Activated T-cell treated with anti-CD3 and anti-CD28 coated beads, Interleukin-2, amount 50 U/mL, for 72 hours (primary cell): ENCODE measurements at places on chromosomes 13 and 19. TPM values are rescaled to one million over a fixed set of nuclear protein-coding genes. Genes with fewer than 3 reads are reported as not detected.

DNA sequence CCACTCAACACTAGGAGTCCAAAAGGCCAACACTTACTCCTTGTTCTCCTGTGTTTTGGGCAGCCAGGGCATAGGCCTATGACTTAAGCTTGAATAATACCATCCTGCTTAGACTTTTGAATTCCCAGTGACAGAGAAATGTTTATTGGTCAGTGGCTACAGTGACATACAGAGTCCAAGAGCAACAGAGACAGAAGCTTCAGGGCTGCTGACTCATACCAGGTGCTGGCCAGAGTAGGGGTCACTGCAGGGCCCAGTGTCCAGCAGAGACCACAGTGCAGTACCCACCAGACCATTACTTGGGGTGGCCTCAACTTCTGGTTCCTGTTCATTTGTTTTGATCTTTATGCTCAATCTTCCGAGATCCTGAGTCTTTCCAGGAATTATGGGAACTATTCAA lies 6.0 kb upstream of the FREM2 start:
- no peak overlapping the region for H3K4me3 ChIP-seq
- H3K27me3 ChIP-seq, result peaks cover 5% of the 10 kb centered on the region
- H3K4me1 ChIP-seq, result no peaks in the 10 kb centered on the region

DNA sequence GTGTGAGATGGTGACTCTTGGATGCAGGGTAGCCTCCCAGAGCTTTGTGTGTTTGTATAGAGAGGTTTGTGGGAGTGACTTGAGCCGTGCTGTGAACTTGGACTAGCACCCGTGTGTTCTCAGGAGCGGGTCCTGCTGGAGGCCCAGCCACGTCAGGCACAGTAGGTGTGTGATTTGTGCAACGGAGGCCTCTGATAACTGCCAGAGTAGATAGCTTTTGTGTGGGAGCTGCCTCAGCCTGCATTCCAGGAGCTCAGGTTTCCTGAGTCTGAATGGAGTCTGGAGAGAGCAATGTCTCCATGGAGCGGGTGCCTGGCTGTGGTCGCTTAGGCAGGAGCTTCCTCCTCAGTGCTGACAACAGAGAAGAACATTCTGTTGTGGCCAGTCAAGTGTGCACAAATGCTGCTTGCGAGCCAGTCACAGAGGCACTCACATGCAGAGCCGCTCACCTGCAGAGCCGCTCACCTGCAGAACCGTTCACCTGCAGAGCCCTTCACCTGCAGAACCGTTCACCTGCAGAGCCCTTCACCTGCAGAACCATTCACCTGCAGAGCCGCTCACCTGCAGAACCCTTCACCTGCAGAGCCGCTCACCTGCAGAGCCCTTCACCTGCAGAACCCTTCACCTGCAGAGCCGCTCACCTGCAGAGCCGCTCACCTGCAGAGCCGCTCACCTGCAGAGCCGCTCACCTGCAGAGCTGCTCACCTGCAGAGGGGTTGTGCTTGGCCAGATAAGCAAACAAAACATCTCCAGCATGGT lies 32.6 kb downstream of the TFDP1 start:
- no peak overlapping the region for H3K4me3 ChIP-seq
- no peak for DNase-seq
- H3K4me1 ChIP-seq, result no peaks in the 10 kb centered on the region
- no peak overlapping the region for H3K27ac ChIP-seq

DNA sequence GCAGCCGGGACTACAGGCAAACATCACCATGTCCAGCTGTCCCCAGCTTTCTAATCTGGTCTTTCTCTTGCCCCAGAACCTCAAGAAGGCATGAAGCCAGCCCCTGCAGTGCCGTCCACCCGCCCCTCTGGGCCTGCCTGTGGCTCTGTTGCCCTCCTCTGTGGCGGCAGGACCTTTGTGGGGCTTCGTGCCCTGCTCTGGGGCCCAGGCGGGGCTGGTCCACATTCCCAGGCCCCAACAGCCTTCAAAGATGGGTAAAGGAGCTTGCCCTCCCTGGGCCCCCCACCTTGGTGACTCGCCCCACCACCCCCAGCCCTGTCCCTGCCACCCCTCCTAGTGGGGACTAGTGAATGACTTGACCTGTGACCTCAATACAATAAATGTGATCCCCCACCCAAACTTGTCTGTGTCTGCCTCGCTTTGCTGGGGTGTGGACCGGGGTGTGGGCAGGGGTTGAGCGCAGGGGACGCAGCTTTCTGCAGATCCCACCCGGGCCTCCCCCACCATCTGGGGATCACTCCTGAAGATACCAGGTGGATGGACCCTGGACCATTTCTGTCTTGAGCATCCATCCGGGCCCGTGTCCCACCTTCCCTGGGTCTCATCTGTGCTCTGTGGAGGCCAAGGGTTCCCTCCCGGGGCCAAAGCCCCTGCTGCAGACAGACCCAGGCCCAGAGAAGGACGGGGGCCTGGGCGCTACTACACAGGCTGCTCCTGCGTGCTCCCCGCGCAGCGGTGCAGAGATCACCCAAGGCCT lies 15.3 kb downstream of the PRKCSH start:
- no peaks in the 10 kb centered on the region for H3K4me1 ChIP-seq
- H3K27me3 ChIP-seq, result no peaks in the 10 kb centered on the region
- no peak overlapping the region for H3K27ac ChIP-seq
- H3K36me3 ChIP-seq, result no peaks in the 10 kb centered on the region
- DNase-seq, result no peak
- no peak overlapping the region for H3K4me3 ChIP-seq

GRCh38 chr19:11130824-11131455 lies 24.6 kb downstream of the SPC24 start:
- DNase-seq, result peak; percentile 72
- H3K4me3 ChIP-seq, result no peak overlapping the region
- H3K27me3 ChIP-seq, result no peaks in the 10 kb centered on the region
- H3K4me1 ChIP-seq, result no peaks in the 10 kb centered on the region

DNA sequence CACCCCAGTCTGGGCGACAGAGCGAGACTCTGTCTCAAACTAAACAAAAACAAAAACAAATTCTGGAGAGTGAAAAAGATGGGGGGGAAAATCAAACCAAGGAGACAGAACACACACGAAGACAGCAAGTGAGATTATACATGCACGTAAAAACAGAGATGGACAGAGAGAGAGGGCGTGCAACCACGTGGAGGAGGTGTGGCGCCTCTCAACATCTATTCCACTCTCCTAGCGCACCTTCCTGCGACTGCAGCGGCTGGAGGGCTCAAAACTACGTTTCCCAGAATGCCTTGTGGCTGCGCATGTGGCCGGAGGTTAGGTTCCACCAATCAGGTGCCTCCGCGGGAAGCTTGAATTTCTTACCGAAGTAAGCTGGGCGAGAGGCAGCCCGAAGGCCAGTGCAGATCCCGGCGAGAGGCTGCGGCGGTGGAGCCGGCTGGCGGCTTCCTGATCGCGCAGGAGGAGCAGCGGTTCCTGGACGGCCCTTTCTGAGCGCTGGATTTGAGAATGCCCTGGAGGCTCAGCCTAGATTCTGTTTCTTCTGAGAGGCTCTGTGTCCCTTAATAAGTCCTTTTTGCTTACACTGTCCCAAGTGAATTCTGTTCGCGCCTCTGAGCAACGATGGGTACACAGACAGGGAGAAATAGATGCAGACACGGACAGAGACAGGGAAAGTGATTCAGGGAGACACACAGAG lies 13.1 kb upstream of the NANOS2 start:
- peaks cover 28% of the 10 kb centered on the region for H3K27me3 ChIP-seq
- peak; percentile 87 for DNase-seq
- H3K36me3 ChIP-seq, result no peaks in the 10 kb centered on the region
- peaks cover 14% of the 10 kb centered on the region for H3K4me1 ChIP-seq
- peak overlapping the region; percentile 6 for H3K27ac ChIP-seq

DNA sequence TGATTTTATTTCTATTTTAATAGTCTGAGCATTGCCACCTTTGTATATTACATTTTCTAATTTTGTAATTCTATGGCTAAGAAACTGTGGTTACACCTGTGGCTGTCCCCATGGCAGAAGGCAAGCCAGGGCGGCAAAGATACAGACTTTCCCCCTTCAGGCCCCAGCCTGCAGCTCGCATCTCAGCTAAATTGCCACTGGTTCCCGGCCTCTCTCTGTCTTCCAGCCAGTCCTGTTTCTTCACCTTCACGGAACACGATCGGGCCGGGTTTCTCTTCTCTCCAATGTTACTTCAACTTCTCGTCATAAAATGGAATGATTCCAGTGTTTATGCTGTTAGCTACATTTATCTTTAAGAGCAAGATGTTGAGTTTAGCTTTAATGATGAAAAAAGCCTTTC lies 124.5 kb upstream of the ZNF507 start:
- no peak for DNase-seq
- peaks cover 32% of the 10 kb centered on the region for H3K27me3 ChIP-seq
- no peaks in the 10 kb centered on the region for H3K36me3 ChIP-seq
- no peak overlapping the region for H3K4me3 ChIP-seq
- H3K27ac ChIP-seq, result no peak overlapping the region
- peaks cover 19% of the 10 kb centered on the region for H3K4me1 ChIP-seq

GRCh38 chr13:102197193-102197592 lies 204.7 kb downstream of the FGF14 start:
- no peaks in the 10 kb centered on the region for H3K36me3 ChIP-seq
- H3K4me1 ChIP-seq, result peaks cover 9% of the 10 kb centered on the region
- peaks cover 16% of the 10 kb centered on the region for H3K27me3 ChIP-seq
- H3K27ac ChIP-seq, result no peak overlapping the region

GRCh38 chr13:111881700-111882099 lies 185.2 kb upstream of the SOX1 start:
- H3K27me3 ChIP-seq, result peaks cover 5% of the 10 kb centered on the region
- no peak for DNase-seq
- no peaks in the 10 kb centered on the region for H3K36me3 ChIP-seq

Gene TMEM38A
- 1.6 TPM for total RNA-seq
